ENCODE measurements at places on chromosomes 4 and X.
A peak's percentile ranks its signal among the peaks of the same experiment; 100 is the strongest.

- no peak for DNase-seq
Observed at GRCh38 chrX:13685126-13685763, 3.7 kb upstream of the RAB9A start.

DNA sequence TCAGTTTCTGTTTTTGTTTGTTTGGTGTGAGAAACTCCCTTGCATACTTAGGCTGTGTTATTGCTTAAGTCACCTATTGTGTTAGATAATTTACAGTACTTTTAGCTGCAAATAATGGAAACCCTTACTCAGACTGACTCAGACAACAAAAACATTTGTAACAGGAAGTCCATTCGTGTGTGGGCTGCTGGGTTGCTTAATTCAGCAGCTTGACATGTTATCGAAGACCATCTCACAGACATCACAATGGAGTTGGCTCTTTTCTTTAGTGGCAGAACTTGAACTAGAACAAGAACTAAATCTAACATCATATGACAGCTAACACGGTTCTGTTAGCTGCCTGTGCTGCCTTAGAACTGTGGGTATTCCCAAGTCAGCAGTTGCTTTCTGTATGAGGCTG lies 9.9 kb upstream of the GABRE start:
- DNase-seq = peak; percentile 27

DNA sequence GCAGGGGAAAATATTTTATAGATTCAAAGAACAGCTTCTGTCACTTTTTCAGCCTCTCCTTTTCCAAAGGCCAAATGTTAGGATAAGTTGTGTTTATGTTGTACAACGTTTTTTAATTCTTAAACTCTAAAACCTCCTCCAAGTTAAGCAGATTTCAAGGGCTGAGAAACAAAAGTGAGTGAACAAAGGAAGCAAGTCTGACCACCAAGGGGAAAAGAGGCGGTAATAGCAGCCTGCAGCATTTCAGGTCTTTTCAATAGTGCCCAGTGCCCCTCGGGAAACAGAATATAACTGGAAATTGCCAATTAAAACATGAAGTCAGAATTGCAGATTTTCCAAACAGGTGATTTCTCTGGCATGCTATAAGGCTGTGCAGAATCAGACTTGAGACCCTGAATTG lies 510.0 kb upstream of the HTR2C start:
- no peak for DNase-seq

GRCh38 chr4:38058151-38058550 lies 98.0 kb downstream of the PTTG2 start:
- no peak for DNase-seq

- no peak for DNase-seq
Observed at GRCh38 chrX:41607264-41607832, 81.4 kb upstream of the GPR34 start.

GRCh38 chr4:123443401-123444289 lies 47.0 kb downstream of the SPRY1 start:
- no peak for DNase-seq

- no peak for DNase-seq
Observed at GRCh38 chr4:163776957-163777356, 282.5 kb downstream of the TMA16 start.

DNA sequence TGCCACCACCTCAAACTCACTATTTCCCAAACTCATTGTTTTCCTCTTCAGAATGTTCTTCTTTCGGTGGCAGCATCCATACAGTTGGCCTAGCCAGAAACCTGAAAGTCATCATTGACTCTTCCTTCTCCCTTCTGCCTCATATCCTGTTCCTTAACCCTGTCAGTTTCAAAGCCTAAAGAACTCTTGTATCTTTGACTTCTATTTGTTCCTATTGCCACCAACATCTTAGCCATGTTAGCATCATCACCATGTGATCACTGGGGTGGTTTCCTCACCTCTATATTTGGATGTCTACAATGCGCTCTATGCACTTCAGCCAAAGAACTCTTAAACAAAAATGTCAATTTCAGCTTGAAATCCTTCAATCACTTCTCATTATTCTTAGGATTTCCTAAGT lies 29.0 kb downstream of the DDX60L start:
- no peak for DNase-seq

DNA sequence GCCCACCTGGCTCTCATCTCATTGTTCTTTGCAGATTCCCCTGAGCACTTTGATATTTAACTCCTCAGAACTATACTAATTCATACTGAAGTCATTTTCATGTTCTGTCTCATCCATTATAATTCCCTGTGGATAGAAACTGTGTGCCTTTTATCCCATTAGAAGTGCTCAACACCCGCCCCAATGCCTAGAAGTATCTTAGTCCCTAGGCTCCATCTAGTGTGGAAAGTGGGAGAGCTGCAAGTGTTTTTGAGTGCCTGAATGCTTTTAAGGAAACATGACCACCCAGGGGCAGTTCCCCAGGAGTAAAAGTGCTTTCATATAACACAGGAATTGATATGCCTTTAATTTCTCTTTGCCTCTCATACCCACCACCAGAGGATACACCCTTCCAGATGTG lies 117.0 kb downstream of the CHRDL1 start:
- no peak for DNase-seq

- no peak for DNase-seq
Observed at GRCh38 chr4:101807351-101807750, 16.8 kb downstream of the BANK1 start.

DNA sequence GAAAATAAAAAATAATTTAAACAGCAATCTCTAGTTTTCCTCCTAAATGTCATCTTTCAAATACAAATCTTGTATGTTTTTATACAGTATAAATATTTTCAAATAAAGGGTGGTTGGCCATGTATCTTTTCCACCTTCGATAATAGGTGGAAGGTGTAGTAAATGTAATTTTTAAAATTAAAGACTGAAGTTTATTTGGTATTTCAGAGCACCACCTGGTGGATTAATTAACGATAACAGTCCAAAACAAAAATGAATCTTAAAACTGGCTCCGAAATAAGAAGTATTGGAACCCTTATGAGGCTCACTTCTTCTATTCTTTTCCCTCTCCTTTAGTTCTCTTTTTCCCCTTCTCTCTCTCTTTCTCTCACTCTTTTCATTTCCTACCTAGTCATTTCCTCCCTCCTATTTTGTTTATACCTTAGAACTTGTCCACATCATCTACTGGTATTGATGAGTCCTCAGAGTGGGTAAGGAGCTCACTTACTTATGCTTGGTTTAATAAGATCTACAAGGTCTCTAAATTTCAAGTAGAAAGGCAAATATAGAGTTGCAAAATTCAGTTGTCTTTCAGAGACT lies 82.9 kb upstream of the EXOC1L start:
- DNase-seq = no peak

GRCh38 chr4:121252224-121252806 lies 88.2 kb upstream of the TNIP3 start:
- DNase-seq = peak; percentile 42

DNA sequence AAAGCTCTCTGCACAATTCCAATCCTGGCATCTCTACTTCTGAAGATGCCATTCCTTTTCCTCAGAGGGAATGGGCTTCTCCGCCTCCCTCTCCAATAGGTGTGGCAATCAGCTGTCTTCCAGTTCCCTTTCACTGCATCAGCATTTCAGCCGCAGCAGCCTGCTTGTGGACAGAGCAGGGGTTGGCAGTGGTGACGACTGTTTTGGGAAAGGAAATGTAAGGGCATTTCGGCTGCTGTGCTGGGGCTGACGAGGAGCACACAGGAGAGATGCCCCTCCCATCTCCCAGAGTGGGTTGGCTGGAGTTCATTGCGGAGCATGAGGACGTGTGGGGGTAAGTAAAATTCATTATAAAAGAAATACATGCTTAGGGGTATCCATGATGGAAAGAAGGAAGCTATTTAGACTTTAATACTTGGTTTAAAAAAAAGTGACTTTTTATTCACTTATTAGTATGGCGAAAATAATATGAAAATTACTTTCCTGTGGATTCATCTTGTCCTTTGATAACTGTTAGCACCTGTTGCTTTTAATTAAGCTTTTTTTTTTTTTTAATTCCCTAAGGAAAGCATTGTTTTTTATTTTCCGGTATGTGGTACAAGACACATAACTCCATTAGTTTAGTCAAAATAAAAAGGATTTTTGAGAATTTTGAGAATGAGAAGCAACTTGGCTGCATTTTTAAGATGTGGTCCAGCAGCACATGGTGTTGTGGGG lies at the start of gene LIMCH1:
TSS of gene LIMCH1 (plus strand) at position 141 of the 717 bp plus-strand sequence. CDS start 67,839 bp downstream, outside the sequence.
- no peak for DNase-seq

GRCh38 chrX:8314881-8315280 lies 143.8 kb upstream of the VCX2 start:
- DNase-seq = no peak

- no peak for DNase-seq
Observed at GRCh38 chr4:4651811-4652755, 110.2 kb upstream of the STX18 start.

DNA sequence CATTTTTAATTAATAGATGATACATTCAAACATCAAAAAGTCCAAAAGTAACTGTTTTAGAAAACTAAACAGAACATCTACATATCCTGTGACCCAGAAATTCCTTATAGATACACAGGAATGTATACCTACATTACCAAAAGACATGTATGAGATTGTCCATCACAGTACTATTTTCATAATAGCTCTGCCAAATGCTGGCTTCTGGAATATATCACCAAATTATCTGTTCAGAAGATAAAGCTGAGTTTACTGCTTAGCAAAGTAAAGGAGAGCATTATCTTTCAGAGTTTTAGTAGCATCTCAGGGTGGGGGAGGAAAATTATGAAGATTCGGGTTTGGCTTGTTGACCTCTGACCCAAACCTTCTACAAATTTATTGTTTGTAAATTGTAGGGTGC lies 368.9 kb upstream of the SLC7A11 start:
- DNase-seq = no peak

- DNase-seq = no peak
Observed at GRCh38 chr4:114364857-114365256, 233.8 kb upstream of the UGT8 start.

- no peak for DNase-seq
Observed at GRCh38 chrX:34918091-34918736, 24.4 kb upstream of the FAM47B start.

DNA sequence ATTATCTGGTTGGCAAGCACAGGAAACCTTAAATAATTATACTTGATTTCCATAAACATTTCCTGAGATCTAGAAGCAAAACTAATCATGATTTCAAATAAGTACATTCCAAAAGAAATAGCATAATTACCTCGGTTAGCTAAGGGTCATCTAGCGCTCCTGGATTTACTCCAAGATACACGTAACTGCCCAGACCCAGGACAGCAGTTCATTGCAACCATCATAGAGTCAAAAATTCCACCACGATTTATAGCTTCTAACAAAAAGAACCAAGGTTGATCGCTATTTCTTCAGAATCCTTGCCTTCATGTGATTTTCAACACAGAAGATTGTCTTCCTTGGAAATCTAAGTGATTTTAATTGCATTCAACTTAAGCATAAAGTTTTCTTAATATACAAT lies 1235.5 kb upstream of the TENM3 start:
- no peak for DNase-seq

- no peak for DNase-seq
Observed at GRCh38 chr4:7244751-7245320, 52.5 kb downstream of the SORCS2 start.

DNA sequence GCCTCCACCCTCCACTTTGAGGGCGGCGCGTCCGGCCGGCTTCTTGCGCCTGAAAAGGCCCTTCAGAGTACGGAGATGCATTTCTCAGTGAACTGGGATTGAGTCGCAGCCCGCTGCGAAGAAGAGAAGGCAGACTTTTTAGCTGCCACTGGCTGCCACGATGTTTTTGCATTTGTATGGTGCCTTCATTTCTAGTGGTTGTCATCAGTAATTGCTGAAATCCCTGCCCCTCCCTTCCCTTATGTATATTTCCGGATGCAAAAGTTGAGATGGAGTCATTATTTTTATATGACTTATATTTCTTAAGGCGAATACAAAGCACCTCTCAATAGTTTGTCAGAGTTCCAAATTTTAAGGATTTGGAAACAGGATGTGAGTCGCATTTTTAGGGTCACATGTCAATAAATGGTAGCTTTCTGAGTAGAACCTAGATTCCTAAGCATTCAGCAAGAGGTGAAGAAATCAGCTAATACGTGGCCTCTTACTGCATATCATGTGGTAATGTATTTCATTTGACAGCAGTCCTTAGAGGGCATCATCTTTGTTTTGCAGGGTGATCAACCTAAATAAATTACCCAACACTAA lies 658 bp downstream of the ATP6AP2 start:
- DNase-seq = no peak

GRCh38 chr4:78629991-78630541 lies 78.5 kb downstream of the ANXA3 start:
- DNase-seq = no peak

DNA sequence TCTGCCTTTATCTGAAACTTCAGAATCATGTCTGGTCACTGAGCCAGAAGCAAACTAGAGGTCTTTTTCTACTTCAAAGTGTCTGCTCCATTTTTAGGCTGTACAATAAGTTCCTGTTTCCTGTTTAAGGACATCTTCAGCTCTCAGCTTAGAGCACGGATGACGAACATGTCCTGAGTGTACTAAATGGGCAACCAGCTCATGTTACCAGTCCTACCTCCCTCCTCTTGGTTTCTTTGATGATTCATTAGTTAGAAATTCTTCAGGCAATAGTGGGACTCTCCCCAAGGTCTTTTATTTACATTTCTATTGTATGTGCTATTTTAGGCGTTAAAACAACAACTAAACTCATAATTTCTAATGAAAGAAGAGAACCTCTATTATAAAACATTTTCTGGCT lies 58.0 kb downstream of the ENPEP start:
- DNase-seq = peak; percentile 50

GRCh38 chr4:4413806-4414205 lies 26.9 kb downstream of the NSG1 start:
- DNase-seq = no peak

- DNase-seq = no peak
Observed at GRCh38 chr4:143163614-143164013, 21.1 kb upstream of the USP38 start.

- no peak for DNase-seq
Observed at GRCh38 chr4:114019276-114019968, 40.0 kb upstream of the ARSJ start.

DNA sequence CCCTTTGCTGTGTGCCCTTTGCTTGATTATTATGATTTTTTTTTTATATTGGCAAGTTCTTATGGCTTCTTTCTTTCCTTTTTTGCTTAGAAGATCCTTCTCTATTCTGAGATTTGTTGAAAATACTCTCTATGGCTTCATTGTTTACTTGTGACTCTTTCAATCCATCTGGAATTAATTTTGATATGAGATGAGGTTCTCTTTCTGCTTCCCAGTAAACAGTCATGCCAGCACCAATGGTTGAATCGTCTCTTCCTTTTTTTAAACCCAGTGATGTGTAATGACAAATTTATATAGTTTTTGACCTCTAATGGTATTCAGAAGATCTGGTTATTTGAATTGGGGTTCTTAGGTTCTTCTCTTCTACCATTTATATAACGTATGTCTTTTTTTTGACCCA lies 121.8 kb downstream of the ARHGAP10 start:
- no peak for DNase-seq

GRCh38 chr4:103137446-103137827 lies 37.8 kb upstream of the BDH2 start:
- DNase-seq = no peak

- DNase-seq = no peak
Observed at GRCh38 chr4:4618847-4619246, 77.0 kb upstream of the STX18 start.

GRCh38 chr4:163495900-163496299 lies 1.4 kb downstream of the TMA16 start:
- DNase-seq = no peak

GRCh38 chrX:134512566-134512965 lies 52.6 kb downstream of the HPRT1 start:
- DNase-seq = no peak

GRCh38 chr4:123640271-123640670 lies 243.7 kb downstream of the SPRY1 start:
- DNase-seq = no peak
